Activated CD4-positive, alpha-beta T cell treated with anti-CD3 and anti-CD28 coated beads for 36 hours (primary cell): ENCODE measurements at places on chromosomes 7 and 10. TPM values are rescaled to one million over a fixed set of nuclear protein-coding genes. Genes with fewer than 3 reads are reported as not detected.

GRCh38 chr10:13872411-13872810, 285.6 kb downstream of the PRPF18 start:
- no peaks in the 10 kb centered on the region for H3K36me3 ChIP-seq
- no peak for DNase-seq
- no peak overlapping the region for H3K27ac ChIP-seq
- no peak overlapping the region for H3K4me3 ChIP-seq
- H3K27me3 ChIP-seq, result no peaks in the 10 kb centered on the region

DNA sequence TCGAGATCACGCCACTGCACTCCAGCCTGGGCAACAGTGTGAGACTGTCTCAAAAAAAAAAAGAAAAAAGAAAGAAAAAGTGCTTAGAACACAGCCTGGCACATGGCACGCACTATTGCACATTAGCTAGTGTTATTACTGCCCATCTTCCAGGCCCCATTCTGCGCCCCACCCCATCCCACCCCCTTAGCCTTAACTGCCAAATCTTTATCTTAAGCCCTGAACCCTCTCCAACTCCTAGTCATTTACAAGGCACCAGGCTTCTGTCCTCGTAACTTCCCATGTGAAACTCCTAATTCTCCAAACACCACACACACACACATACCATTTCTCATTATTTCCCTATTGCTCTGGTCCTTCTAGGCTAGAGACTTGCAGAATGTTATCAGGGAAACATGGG, 4.8 kb downstream of the FRAT2 start:
- no peaks in the 10 kb centered on the region for H3K27me3 ChIP-seq
- H3K27ac ChIP-seq, result no peak overlapping the region
- H3K36me3 ChIP-seq, result peaks cover 15% of the 10 kb centered on the region
- DNase-seq, result no peak
- H3K4me1 ChIP-seq, result peaks cover 59% of the 10 kb centered on the region

GRCh38 chr10:6082496-6083395, 6.1 kb upstream of the RBM17 start:
- H3K36me3 ChIP-seq, result peaks cover 10% of the 10 kb centered on the region
- peaks cover 58% of the 10 kb centered on the region for H3K4me1 ChIP-seq
- no peaks in the 10 kb centered on the region for H3K27me3 ChIP-seq

GRCh38 chr7:128831994-128832879, 2.0 kb downstream of the FLNC start:
- DNase-seq, result no peak
- H3K36me3 ChIP-seq, result no peaks in the 10 kb centered on the region
- peaks cover 25% of the 10 kb centered on the region for H3K27me3 ChIP-seq
- no peak overlapping the region for H3K27ac ChIP-seq

- H3K4me1 ChIP-seq, result no peaks in the 10 kb centered on the region
- no peak overlapping the region for H3K4me3 ChIP-seq
- no peak overlapping the region for H3K27ac ChIP-seq
- H3K27me3 ChIP-seq, result peaks cover 5% of the 10 kb centered on the region
Measured at GRCh38 chr10:44458671-44459413, 73.9 kb upstream of the CXCL12 start.

DNA sequence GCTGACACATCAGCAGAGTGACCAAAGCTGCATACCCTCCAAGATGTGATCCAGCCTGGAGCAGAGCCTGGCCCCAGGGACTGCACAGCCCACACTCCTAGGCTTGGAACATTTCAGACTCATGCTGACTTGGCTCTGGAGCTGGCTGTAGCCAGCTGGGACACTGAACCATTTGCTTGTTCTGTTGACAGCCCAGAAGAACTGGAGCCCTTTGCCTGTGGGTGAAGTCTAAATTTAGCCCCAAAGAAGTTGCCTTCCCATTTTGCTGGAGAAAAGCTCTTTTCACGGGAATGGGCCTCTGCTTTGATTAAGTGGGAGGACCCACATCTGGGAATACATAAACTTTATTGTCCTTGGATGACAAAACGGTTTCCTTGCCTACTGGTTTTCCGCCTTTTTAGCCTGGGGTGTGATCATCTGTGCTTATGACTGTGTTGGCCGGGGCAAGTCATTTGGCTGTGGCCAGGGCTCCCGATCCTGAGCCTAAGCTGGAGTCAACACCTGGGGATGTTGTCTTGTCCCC, 186.2 kb upstream of the BMPER start:
- H3K27ac ChIP-seq, result no peak overlapping the region
- H3K4me1 ChIP-seq, result no peaks in the 10 kb centered on the region
- no peaks in the 10 kb centered on the region for H3K27me3 ChIP-seq
- H3K4me3 ChIP-seq, result no peak overlapping the region
- no peak for DNase-seq

DNA sequence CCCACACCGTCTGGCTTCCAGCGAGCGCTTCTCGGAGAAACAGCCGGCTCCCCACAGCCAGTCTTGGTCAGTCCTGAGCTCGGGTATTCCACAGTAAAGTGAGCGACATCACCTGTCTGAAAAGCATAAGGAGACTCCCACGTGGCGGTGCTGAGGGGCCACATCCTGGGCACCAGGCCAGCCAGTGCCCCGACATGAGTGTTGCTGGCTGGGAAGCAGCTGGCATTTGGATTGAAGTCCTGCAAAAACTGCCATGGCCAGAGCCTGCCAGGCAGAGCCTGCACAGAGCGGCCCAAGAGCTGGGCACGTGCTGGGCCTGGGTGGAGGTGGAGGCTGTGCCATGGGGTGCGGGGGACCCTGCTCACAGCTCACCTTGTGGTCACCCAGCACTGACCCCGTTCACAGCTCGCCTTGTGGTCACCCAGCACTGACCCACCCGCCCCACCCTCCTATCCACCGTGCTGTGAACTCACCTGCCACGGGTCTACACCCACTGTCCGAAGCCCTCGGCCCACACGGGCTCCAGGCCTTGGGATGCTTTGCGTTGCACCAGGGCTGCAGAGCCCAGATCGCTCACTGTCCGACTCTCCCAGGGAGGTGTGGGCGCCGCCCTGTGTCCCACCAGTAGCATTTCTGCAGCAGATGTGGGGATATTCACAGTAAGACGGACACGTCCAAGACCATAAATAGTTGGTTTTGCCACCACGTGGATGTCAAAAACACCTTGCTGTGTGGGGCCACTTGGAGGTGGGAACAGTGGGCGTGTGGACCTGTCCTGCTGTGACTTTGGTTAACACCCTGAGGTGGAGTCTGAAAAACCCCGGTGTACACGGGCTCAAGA, 48.8 kb downstream of the PITRM1 start:
- H3K27me3 ChIP-seq, result no peaks in the 10 kb centered on the region
- no peaks in the 10 kb centered on the region for H3K4me1 ChIP-seq
- no peak overlapping the region for H3K27ac ChIP-seq
- peaks cover 81% of the 10 kb centered on the region for H3K36me3 ChIP-seq
- DNase-seq, result no peak
- no peak overlapping the region for H3K4me3 ChIP-seq

DNA sequence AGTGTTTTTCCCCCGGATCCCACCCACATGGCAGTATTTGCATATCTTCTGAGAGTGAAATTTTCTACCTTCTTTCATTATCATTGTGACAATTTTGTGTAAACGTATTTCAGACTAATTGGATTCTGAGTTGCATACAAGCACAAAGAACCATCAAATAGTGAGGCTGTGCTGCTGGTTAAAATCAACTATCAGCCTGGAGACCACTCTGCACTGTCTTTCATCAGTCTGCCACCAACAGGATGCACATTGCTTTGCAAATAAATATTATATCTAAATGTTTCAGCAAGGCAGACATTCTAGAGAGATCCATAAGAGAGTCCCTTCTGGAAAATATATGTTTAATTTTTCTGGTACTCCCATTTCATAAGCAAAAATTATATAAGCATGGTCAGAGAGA, 851.8 kb downstream of the XPNPEP1 start:
- no peaks in the 10 kb centered on the region for H3K27me3 ChIP-seq
- no peaks in the 10 kb centered on the region for H3K4me1 ChIP-seq
- no peak overlapping the region for H3K4me3 ChIP-seq

SNCG gene
- total RNA-seq, result not detected

MACC1 gene
- 0.05 TPM for total RNA-seq

WDFY4 gene
- 0.09 TPM for total RNA-seq

ZMIZ1 gene
- total RNA-seq, result 33.9 TPM

SLC37A3 gene
- total RNA-seq, result 47.5 TPM
